ENCODE measurements at places on chromosomes 2 and 18. TPM values are rescaled to one million over a fixed set of nuclear protein-coding genes. Genes with fewer than 3 reads are reported as not detected.
A peak's percentile ranks its signal among the peaks of the same experiment; 100 is the strongest.

GRCh38 chr2:40038646-40039045 lies 259.6 kb upstream of the THUMPD2 start:
- H3K36me3 ChIP-seq: peaks cover 12% of the 10 kb centered on the region
- H3K4me1 ChIP-seq: peaks cover 10% of the 10 kb centered on the region
- H3K27me3 ChIP-seq: peaks cover 8% of the 10 kb centered on the region
- no peak overlapping the region for H3K27ac ChIP-seq
- H3K4me3 ChIP-seq: no peak overlapping the region
- DNase-seq: no peak

DNA sequence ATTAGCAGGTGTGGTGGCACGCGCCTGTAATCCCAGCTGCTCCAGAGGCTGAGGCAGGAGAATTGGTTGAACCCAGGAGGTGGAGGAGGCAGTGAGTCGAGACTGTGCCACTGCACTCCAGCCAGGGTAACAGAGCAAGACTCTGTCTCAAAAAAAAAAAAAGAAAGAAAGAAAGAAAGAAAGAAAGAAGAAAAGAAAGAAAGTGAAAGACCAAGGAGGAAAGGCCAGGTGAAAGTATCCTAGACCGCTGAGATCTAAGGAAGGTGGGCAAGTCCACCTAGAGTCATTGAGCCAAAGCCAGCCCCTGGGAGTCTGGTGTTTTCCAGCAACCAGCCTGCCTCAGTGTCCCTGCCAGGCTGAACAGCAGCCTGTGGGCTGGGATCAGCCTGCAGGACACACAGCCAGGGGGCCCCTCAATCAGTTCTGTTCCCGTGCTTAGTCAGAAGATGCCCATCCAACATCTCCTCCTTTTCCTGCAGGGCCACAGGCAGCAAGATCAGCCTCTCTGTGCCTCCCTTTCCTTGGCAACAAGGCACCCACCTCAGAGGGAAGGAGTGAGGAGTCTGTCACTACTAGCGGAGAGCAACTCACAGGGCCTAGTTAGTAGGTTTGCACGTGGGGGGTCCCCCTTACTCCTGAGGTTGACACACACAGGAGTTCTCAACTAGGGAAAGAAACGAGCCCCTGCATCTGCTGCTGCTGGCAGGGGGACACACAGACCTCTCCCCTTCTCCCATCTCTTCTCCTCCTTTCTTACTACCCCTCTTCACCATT lies 64.1 kb downstream of the SMAD7 start:
- H3K36me3 ChIP-seq: no peaks in the 10 kb centered on the region
- H3K27ac ChIP-seq: peak overlapping the region; percentile 30
- no peak for DNase-seq

DNA sequence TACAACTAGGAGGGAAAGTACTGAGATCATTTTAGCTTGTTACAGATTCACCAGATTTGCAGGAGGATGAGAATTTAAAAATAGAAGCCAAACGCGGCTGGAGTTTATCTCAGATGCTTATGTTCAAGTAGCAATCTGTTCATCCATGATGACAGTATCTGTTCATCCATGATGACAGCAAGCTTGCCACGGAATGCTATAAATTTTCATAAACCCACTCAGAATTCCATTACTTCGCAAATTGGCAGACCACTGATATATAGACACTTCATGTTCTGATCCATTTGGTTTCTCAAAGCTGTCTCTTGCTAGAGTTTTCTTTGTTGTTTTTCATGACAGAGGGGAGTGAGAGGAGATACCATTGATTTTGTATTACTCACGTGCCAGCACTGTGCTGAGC lies 84.2 kb downstream of the GAREM1 start:
- peaks cover 36% of the 10 kb centered on the region for H3K27me3 ChIP-seq
- no peak overlapping the region for H3K4me3 ChIP-seq
- no peaks in the 10 kb centered on the region for H3K36me3 ChIP-seq
- no peak overlapping the region for H3K27ac ChIP-seq
- no peaks in the 10 kb centered on the region for H3K4me1 ChIP-seq

Gene NYAP2
- total RNA-seq: 0.05 TPM

Gene CD8B
- total RNA-seq: 79.3 TPM

- no peaks in the 10 kb centered on the region for H3K36me3 ChIP-seq
- H3K27ac ChIP-seq: no peak within 1 kb of the TSS
- no peak within 1 kb of the TSS for H3K4me3 ChIP-seq
- DNase-seq: no peak
- H3K27me3 ChIP-seq: peaks cover 12% of the 10 kb centered on the region
Observed at GRCh38 chr2:232870018-232870765, at the start of gene SNORC. TSS of gene SNORC (plus strand) at chr2:232870264. CDS start at chr2:232870342, 78 bp downstream.

GRCh38 chr2:100940766-100941645 lies 61.1 kb upstream of the RPL31 start:
- H3K4me3 ChIP-seq: peak overlapping the region; percentile 78
- no peaks in the 10 kb centered on the region for H3K27me3 ChIP-seq

- no peak for DNase-seq
- H3K27ac ChIP-seq: no peak overlapping the region
- H3K27me3 ChIP-seq: peaks cover 50% of the 10 kb centered on the region
- H3K4me3 ChIP-seq: no peak overlapping the region
Observed at GRCh38 chr18:12401881-12402280, 5.8 kb upstream of the PRELID3A start.

DNA sequence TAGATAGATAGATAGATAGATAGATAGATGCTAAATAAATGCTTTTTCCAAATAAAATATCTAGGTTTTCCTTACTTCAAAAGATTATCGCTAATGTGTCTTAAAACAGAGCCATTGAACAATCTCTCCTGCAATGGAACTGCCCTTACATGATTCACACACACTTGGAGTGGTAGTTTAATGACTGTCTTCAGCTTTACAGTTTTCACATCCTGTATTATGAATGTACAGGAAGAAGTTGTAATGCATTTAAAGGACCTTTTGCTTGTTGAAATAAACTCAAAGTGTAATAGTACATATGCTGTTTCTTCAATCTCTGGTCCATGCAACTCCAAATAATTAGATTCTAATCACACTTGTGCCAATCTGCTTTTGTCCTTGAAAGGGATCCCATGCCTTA lies 797.6 kb upstream of the CDH2 start:
- no peak overlapping the region for H3K27ac ChIP-seq
- no peaks in the 10 kb centered on the region for H3K4me1 ChIP-seq
- H3K4me3 ChIP-seq: no peak overlapping the region
- H3K27me3 ChIP-seq: no peaks in the 10 kb centered on the region

Gene VWA3B
- 0.21 TPM for total RNA-seq

Gene GPR75
- total RNA-seq: 1.2 TPM

Gene HAAO
- total RNA-seq: 6.1 TPM

Gene GEN1
- total RNA-seq: 35.2 TPM

Gene LYG1
- total RNA-seq: 0.83 TPM

Gene PRKAG3
- not detected for total RNA-seq

DNA sequence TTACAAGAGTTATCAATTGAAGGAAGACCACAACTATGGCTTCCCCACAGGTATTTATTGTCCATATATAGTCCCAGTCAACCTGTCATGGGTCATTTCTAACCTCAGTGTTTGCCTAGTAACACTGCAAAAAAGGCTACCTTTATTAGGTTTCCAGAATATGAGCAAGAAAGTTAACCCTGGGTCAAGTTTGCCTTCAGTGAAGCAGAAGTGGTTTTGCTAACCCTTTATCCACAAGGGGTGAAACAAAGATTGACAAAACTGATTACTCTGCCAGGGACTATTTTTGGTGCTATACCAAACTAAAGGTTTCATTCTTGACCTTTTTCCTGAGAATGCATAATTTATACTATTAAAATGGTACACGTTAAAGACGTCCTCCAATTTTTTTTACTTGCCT lies 28.8 kb downstream of the SP100 start:
- H3K27me3 ChIP-seq: no peaks in the 10 kb centered on the region
- DNase-seq: no peak
- peaks cover 33% of the 10 kb centered on the region for H3K36me3 ChIP-seq
- H3K4me1 ChIP-seq: peaks cover 69% of the 10 kb centered on the region

Gene ALPI
- total RNA-seq: not detected

GRCh38 chr2:111032721-111033429 lies 87.8 kb upstream of the BCL2L11 start:
- no peaks in the 10 kb centered on the region for H3K36me3 ChIP-seq
- peaks cover 47% of the 10 kb centered on the region for H3K4me1 ChIP-seq
- H3K4me3 ChIP-seq: no peak overlapping the region
- no peak overlapping the region for H3K27ac ChIP-seq
- no peak for DNase-seq

Gene ONECUT2
- 0.02 TPM for total RNA-seq

- H3K36me3 ChIP-seq: no peaks in the 10 kb centered on the region
- no peak overlapping the region for H3K27ac ChIP-seq
- no peak for DNase-seq
- no peaks in the 10 kb centered on the region for H3K4me1 ChIP-seq
Observed at GRCh38 chr2:116952254-116952653, 862.2 kb upstream of the DDX18 start.

Gene PELI1
- total RNA-seq: 59.4 TPM

DNA sequence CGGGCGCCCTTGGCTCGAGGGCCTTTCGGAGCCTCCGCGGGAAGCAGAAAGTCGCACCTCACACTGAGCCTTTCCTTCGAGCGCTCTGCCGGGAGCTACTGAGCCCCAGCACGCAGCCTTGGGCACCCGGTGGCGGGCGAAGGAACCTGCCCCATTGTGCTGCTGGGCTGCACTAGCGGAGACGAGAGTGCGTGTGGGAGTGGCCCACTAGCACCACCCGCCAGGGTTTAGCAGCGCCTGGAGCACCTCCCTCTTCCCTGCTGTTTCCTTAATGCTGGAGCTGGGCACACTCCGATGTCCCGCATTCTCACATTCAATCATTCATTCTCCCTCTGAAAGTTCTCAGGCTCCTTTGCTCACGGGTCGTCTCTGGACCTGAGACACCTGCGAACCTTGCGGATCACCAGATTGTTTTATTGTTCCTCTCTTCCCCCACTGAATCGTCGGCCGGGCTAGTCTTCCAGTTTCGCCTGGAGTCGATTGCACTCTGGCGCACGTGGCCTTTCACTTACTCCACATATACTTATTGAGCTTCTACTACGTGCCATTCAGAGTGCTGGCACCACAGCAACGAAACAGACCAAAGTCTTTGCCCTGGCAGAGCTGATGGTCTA lies 8.5 kb upstream of the PAX3 start:
- peaks cover 52% of the 10 kb centered on the region for H3K4me1 ChIP-seq
- peaks cover 98% of the 10 kb centered on the region for H3K27me3 ChIP-seq
- peak overlapping the region; percentile 39 for H3K4me3 ChIP-seq
- H3K36me3 ChIP-seq: peaks cover 12% of the 10 kb centered on the region
- H3K27ac ChIP-seq: no peak overlapping the region

Gene NXPH2
- not detected for total RNA-seq

DNA sequence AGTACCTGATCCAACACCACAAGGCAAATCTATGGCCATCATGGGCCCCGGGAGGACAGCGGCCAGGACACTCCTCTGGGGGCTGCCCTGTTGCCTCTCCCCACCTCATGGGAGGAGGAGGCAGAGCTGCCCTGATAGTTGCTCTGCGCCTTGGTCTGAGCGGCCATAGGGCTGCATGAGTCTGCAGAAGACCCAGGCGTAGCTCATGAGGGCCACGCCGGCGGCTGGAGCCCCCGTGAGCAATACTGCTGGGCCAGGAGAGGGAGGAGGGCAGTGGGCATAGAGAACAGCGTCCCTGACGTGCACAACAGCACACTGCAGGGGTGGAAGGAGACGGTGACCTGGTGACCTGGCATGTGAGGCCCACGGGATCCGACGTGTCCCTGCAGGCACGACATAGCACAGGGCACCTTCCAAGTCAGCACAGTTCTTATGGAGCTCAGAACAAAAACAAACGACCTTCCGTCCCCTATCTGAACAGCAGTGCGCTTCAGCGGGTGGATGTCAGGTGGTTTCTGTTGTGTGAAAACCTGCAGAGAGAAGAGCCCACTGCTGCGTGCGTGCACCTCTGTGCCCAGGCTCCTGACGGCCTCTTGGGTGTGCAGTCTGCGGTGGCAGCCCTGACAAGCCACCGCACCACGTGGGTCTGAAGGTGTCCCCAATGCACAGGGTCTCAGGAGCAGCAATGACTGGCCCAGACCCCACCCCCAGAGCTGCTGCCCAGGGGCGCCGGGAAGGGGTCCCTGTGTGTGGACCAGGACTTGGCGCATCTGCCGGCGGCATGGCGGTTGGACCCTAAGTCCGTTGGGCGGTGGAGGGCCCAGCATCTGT lies 13.0 kb downstream of the STK25 start:
- no peaks in the 10 kb centered on the region for H3K4me1 ChIP-seq
- no peak for DNase-seq
- no peak overlapping the region for H3K4me3 ChIP-seq
- H3K27me3 ChIP-seq: no peaks in the 10 kb centered on the region
- H3K36me3 ChIP-seq: peaks cover 6% of the 10 kb centered on the region
- H3K27ac ChIP-seq: no peak overlapping the region

DNA sequence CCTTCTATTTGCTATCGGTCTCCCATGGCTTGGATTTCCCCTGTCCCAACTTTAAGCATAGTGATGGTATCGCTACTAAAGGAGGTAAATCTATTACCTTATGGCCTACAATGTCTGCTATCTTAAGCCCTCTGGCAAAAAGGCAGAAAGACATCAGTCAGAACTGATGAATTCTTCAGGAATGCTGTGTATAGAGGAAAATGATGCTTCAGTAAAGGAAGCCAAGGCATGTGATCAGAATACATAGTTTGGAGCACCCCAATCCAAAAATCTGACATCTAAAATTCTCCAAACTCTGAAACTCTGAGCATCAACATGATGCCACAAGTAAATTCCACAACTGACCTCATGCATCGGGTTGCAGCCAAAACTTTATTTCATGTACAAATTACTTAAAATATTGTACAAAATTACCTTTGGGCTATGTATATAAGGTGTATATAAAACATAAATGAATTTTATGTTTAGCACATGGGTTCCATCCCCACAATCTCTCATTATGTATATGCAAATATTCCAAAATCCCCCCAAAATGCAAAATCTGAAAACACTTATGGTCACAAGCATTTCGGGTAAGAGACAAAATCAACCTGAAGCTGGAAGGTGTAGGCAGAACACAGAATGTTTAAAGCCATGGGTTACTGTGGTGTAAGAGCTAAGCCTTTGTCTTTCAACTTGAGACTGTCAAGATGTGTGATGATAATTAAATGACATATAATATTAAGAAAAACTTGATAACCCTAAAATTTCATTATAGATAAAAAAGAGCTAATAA lies 66.2 kb downstream of the CUL3 start:
- DNase-seq: no peak
- H3K4me3 ChIP-seq: no peak overlapping the region
- no peak overlapping the region for H3K27ac ChIP-seq
- H3K4me1 ChIP-seq: peaks cover 56% of the 10 kb centered on the region
- H3K27me3 ChIP-seq: no peaks in the 10 kb centered on the region

GRCh38 chr2:211741966-211742365 lies 796.6 kb downstream of the ERBB4 start:
- no peaks in the 10 kb centered on the region for H3K36me3 ChIP-seq
- no peaks in the 10 kb centered on the region for H3K27me3 ChIP-seq
- no peak for DNase-seq
- no peaks in the 10 kb centered on the region for H3K4me1 ChIP-seq
- H3K4me3 ChIP-seq: no peak overlapping the region
- no peak overlapping the region for H3K27ac ChIP-seq

Gene UGT1A3
- total RNA-seq: not detected

- H3K36me3 ChIP-seq: no peaks in the 10 kb centered on the region
- no peaks in the 10 kb centered on the region for H3K4me1 ChIP-seq
- no peaks in the 10 kb centered on the region for H3K27me3 ChIP-seq
- DNase-seq: no peak
- no peak overlapping the region for H3K27ac ChIP-seq
Observed at GRCh38 chr2:156763174-156763573, 327.0 kb downstream of the GPD2 start.

Gene MAP3K19
- not detected for total RNA-seq

Measured in activated T-cell treated with anti-CD3 and anti-CD28 coated beads, Interleukin-2, amount 50 U/mL, for 72 hours (primary cell).